Kidney glomerular epithelial cell (primary cell): ENCODE measurements at places on chromosomes 5 and 9.

- DNase-seq, result no peak
Measured at GRCh38 chr9:107931071-107931715, 441.6 kb upstream of the KLF4 start.

DNA sequence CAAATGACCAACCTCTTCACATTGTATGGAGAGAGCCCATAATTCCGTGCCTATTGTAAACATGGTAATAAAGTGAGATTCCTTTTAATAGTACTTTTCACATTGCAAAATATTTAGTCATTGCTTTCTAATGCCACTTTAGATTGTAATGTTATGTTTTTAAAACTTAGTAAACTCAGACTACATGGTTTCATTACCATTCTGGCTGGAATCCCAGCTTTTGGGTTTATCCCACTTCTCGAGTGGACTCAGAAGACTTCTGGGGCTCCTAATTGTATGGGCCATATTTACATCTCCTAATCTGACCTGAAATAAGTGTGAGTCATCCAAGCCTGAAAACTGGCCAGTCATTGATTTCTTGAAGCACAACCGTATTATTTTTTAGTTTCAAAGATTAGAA lies 217.6 kb downstream of the CAAP1 start:
- DNase-seq, result no peak

DNA sequence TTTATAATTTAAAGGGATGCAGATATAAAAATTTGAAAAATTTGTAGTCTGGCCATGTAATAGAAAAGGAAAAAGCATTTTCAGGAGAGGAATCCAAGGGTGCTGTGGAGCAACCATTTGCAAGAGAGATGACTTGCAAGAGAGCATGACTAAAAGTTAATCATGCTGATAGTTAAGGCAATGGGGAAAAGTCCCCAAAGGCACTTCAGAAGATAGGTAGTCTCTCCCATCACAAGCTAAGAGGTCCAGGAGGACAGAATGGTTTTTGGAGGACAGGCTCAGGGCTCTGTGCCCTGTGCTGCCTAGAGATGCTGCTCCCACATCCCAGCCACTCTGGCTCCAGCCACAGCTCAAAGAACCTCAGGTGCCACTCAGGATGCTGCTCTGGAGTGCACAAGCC lies 38.8 kb downstream of the DNAJB5 start:
- DNase-seq, result no peak

DNA sequence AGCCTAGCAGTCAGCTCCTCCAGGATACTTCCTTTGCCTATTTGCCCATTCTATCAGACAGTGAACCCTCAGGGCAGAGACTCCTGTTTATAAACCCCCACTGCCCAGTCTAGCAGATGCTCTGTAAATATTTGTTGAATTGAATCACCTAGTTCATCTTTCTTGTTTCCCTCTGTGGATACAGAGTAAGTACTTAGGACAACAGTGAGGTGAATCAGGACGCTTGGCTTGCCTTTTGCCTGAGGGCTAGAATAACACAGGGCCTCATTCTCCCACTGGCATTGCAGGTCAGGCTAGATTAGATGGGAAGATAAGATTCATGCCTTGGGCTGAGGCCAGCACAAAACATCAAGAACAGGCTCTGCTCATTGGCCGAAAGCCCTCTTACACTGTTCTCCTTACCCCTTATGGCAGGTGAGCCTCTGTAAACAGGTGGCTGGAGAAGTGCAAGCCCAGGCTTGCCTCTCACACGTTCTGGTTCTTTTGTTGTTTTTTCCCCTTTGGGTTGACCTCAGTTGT lies 22.2 kb downstream of the TNFSF8 start:
- DNase-seq, result peak; percentile 92

- DNase-seq, result no peak
Measured at GRCh38 chr5:139733698-139734538, 61.7 kb upstream of the PSD2 start.

DNA sequence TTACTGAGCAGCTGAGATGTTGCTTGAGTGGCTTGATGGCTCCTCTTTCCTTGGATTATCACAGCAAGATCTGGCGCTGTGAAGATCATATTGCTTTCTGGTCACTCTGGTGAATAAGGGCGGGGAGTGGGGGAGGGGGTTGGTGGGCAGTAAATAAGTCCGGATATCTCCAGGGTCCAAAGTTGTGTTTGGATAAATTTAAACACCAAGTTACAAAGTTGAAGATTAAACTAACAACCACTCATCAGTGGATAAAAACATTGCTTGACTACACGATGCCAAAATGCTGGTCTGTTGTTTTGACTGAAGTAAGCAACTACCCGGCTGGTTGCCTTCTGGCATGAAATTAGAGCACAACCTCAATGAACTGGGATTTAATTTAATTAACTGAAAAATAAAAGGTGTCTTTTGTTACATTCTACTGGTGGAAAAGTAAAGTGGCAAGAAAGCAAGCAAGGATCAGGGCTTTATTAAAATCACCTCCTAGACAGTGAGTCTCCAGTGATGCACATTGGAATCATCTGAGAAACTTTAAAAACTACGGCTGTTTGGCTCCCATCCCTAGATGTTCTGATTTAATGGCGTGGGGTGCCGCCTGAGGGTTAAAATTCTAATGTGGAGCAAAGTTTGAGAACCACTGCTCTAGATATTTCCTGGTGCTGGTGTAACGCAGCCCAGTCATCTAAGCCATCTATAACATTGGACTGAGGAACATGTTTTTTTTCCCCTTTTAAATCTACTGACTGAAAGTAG lies 86.7 kb upstream of the AGXT2 start:
- DNase-seq, result no peak

DNA sequence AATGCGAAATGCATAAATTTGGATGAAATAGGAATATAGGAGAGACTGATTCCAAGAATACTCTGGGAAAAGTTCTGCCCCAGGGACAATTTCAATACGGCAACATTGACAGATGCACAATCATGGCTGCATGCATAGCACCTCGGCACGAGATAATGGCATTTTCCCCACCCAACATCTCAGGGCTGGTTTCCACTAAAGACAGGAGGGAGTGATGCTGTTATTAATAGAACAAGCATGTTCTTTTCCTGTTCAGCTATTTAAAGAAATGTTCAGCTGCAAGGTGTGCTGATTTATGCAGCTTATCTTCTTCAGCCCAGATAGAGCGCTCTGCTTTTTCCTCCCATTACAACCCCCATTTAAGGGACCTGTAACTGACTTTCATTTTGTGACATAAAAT lies 740.2 kb downstream of the TLR4 start:
- DNase-seq, result no peak

DNA sequence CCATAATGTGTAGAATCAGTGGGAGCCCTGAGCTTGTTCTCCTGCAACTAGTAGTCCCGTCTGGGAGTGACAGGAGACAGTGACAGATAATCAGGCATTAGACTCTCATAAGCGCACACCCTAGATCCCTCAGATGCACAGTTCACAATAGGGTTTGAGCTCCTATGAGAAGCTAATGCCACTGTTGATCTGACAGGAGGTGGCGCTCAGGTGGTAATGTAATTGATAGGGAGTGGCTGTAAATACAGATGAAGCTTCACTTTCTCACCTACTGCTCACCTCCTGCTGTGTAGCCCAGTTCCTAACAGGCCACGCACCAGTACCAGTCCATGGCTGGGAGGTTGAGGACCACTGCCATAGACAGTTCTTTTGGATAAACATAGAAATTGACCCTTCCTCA lies 188.7 kb downstream of the ROR2 start:
- no peak for DNase-seq

DNA sequence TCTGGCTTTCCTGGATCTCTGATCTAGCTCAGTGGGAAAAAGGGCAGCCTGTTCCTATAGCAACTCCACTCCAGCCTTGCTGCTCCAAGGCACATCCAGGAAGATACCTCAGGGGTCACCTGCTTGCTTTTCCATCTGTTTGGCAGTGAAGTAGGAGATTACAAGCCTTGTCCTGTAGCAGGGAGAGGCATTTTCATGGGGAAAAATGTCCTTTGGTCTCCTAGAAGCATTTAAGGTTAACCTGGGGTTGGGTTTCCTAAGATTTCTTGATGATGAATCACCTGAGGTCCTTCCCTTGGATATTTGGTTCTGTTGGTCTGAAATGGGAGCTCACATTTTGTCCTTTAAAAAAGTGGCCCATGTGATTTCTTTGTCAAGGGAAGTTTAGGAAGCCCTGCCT lies 1.5 kb upstream of the TMEM174 start:
- DNase-seq, result peak; percentile 7

DNA sequence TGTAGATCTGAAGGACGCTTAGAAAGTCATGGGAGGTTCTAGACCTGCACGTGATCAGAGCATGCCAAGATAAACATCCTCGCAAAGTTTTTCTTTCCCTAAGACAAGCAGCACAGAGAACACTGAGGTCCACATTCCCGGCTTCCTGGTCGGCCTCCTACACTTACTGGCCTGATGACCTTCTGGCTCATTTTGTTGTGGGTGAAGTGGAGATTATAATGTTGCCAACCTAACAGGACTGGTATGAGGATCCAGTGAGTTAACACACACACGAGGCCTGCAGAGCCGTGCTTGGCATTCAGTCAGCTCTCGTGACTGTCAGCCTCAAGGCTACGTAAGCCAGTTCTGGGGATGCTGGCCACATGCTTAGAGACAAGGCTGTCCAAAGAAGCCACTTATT lies 186.0 kb downstream of the TENT4A start:
- DNase-seq, result no peak

GRCh38 chr5:95595289-95595931 lies 24.5 kb upstream of the GPR150 start:
- DNase-seq, result no peak

- no peak for DNase-seq
Measured at GRCh38 chr9:92414566-92414965, 9.7 kb downstream of the OMD start.

GRCh38 chr5:150328515-150328914 lies 25.8 kb upstream of the ARSI start:
- DNase-seq, result no peak

- DNase-seq, result no peak
Measured at GRCh38 chr5:169710675-169711074, 73.6 kb downstream of the DOCK2 start.

DNA sequence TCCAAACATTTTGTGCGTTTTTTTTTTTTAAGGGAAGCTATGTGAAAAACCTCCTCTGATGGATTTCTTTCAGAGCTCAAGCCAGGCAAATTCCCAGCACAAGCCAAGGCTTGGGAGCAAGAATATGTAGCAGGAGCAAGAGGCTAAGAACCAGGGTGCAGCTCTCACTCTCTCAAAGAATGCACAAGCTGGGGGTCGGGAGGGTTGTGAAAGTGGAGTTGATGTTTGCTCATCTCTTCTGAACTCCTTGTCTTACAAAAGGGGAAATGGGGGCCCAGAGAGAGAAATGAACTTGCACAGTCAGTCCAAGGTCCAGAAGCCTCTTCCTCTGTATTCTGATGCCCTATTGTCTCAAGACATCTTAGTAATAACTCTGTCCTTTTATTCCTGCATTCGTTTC lies 7.7 kb upstream of the TRAF1 start:
- no peak for DNase-seq

GRCh38 chr5:169721771-169722170 lies 84.7 kb downstream of the DOCK2 start:
- no peak for DNase-seq

DNA sequence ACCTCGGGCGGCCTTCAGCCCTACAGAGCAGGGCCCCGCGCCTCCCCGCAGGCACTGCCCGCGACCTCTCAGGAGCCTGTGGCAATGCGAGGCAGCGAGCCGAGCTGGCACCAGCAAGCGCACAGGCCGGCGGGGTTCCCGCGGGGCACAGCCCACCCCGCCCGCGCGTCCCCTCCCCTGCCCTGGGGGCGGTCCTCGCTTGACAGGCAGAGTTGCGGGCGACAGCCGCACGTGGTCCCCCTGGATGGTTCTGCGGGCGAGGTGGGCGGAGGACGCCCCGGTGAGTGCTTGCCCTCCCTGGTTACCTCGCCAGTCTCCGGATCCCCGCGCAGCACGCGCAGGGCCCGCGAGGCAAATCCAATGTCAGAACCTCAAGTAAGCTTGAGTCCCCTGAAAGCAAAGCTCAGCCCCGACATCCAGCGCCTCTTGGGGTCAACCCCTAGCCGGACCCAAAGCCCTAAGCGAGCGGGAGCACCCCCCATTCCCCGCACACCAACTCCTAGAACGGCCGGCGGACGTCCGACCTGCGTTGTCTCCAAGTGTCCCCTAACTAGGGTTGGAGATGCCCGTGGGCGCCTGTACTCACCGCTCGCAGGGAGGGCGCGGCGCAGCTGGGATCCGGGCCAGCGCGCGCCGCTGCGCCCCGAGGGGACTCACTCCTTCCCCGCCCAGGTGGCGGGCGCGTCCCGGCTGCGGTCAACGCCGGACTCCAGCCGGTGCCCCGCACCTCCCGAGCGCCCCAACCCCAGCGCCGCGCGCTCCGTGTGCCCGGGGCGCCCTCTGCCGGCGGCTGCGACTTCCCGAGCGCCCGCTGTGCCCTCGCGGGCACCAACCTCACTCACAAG lies at the start of gene DRD1:
TSS of gene DRD1 (minus strand) at position 123 of the 845 bp plus-strand sequence. CDS start 1,083 bp downstream, outside the sequence.
- DNase-seq, result no peak

DNA sequence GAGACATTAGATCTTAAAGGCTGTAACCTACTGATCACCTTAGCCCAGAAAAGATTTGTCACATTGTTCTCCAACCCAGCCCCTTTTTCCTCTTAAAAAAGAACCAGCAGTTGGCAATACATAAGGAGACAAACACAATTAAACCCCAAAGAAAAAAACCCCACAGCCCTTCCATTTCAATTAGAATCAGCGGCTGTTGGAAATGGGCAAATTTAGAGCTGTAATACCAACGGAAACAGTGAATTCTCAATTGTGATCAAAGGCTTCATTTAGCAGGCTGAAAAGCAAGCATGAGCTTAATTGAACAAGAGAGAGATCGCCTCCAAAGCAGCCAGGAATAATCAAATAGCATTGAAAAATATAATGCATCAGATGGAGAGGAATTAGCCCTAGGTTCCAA lies 153.6 kb downstream of the FAM114A2 start:
- no peak for DNase-seq
